ENCODE measurements at places on chromosomes 1 and 21.
A peak's percentile ranks its signal among the peaks of the same experiment; 100 is the strongest.

DNA sequence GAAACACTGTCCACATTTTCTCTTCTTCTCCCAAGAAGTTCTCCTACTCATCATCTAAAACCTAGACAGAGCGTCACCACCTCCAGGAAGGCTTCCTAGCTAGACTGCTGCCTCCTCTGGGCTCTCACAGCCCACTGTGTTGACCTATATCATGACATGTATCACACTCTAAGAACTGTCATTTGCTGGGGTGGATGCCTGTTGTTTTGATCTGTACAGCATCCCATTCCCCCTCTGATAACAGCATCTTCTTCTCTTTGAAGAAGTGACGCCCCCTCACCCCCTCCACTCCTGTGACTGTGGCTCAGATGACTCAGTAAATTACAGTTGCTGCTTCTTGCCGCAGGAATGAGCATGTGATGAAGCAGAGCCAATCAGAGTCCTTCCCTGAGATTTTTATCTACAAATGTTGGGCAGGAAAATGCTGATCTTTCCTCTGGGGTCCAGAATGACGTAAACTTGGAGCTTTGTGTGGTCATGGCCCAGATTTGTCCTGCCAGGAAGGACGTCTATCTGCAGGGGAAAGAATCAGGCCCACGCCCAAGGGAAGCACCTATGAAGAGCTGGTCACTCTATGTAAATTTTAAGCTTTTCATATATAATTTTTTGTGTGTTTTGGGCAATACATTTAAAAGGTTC lies 28.0 kb upstream of the FOXO6 start:
- peaks cover 31% of the 10 kb centered on the region for H3K27me3 ChIP-seq
- no peak for DNase-seq
- H3K4me3 ChIP-seq: no peak overlapping the region
- no peaks in the 10 kb centered on the region for H3K4me1 ChIP-seq

- peak overlapping the region; percentile 97 for H3K4me3 ChIP-seq
- no peaks in the 10 kb centered on the region for H3K36me3 ChIP-seq
- H3K27me3 ChIP-seq: peaks cover 5% of the 10 kb centered on the region
- H3K4me1 ChIP-seq: peaks cover 12% of the 10 kb centered on the region
Observed at GRCh38 chr1:243851765-243852164, 1.7 kb upstream of the AKT3 start.

- no peak overlapping the region for H3K4me3 ChIP-seq
- H3K36me3 ChIP-seq: no peaks in the 10 kb centered on the region
- H3K27me3 ChIP-seq: no peaks in the 10 kb centered on the region
- H3K27ac ChIP-seq: no peak overlapping the region
- no peak for DNase-seq
Observed at GRCh38 chr1:107682467-107682866, 282.5 kb downstream of the VAV3 start.

GRCh38 chr1:234836045-234836681 lies 226.2 kb upstream of the IRF2BP2 start:
- H3K36me3 ChIP-seq: no peaks in the 10 kb centered on the region
- no peak overlapping the region for H3K4me3 ChIP-seq
- H3K27me3 ChIP-seq: no peaks in the 10 kb centered on the region
- peaks cover 6% of the 10 kb centered on the region for H3K4me1 ChIP-seq
- H3K27ac ChIP-seq: no peak overlapping the region

- H3K27ac ChIP-seq: no peak overlapping the region
- no peak for DNase-seq
- H3K36me3 ChIP-seq: no peaks in the 10 kb centered on the region
Observed at GRCh38 chr1:246142320-246142893, 364.7 kb downstream of the SMYD3 start.

GRCh38 chr1:91847851-91848250 lies 38.1 kb downstream of the TGFBR3 start:
- H3K27ac ChIP-seq: no peak overlapping the region
- peaks cover 3% of the 10 kb centered on the region for H3K36me3 ChIP-seq
- H3K4me1 ChIP-seq: peaks cover 32% of the 10 kb centered on the region
- H3K4me3 ChIP-seq: no peak overlapping the region
- H3K27me3 ChIP-seq: no peaks in the 10 kb centered on the region
- no peak for DNase-seq

GRCh38 chr21:42646076-42646825 lies 7.2 kb upstream of the PDE9A start:
- no peak overlapping the region for H3K4me3 ChIP-seq
- no peak for DNase-seq
- peaks cover 23% of the 10 kb centered on the region for H3K27me3 ChIP-seq
- no peak overlapping the region for H3K27ac ChIP-seq

GRCh38 chr1:29406814-29407213 lies 170.5 kb downstream of the PTPRU start:
- no peak overlapping the region for H3K4me3 ChIP-seq
- no peak for DNase-seq
- no peak overlapping the region for H3K27ac ChIP-seq
- no peaks in the 10 kb centered on the region for H3K4me1 ChIP-seq
- H3K27me3 ChIP-seq: peaks cover 70% of the 10 kb centered on the region
- no peaks in the 10 kb centered on the region for H3K36me3 ChIP-seq

DNA sequence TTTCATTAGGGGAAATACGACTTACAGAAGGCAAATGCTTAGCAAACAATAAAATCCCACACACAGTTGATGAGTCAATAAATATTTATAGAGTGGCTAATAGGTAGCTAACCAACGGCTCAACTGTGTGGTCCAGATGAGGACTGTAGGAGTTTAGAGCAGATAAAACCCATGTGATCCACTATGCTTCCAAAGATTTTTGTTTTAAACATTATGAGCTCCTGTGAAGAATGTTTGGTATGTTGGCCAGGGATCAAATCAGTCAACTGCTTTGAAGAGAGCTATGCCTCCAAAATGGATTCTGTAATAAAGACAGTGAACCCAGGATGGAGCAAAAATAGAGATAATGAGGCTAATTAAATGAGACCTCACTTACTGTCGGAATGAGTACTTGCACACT lies 72.3 kb upstream of the COL11A1 start:
- no peak for DNase-seq
- H3K36me3 ChIP-seq: no peaks in the 10 kb centered on the region

DNA sequence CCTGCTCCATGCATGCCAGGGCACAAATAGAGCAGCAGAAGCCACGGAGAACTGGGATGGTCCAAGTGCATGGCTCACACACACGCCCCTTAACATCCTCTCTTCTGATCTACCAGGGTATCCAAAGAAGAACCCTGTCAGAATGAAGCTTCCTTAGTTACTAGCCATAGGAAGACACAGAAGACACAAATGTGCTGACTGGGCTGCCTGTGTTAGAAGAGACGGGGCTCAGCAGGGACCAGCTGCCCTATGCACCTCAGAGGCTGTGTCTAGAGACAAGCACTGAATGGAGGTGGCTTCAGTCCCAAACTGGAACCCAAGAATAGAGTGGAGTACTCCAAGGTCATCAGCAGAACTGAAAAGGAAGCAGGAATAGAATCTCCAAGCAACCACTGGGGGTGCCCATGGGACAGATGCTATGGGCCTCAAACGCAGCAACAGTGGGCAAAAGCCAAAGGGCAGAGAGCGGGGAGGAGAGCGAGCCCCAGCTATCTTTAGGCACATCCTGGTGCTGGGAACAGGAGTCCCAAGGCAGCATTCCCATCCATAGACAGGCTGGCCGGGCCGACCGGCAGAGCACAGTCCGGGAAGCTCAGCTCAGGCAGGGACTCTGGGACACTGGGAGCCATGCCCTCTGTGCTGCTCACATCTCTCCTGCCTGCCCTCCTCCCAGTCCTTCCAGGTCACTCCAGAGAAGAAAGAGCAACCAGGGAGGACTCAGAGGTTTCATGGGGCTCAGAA lies 9.5 kb downstream of the SLC6A9 start:
- peak overlapping the region; percentile 29 for H3K27ac ChIP-seq
- no peak overlapping the region for H3K4me3 ChIP-seq
- no peaks in the 10 kb centered on the region for H3K4me1 ChIP-seq

- DNase-seq: no peak
- H3K4me3 ChIP-seq: peak overlapping the region; percentile 99
- peak overlapping the region; percentile 96 for H3K27ac ChIP-seq
Observed at GRCh38 chr1:155976913-155977689, 1.2 kb downstream of the ARHGEF2 start.

GRCh38 chr1:41582351-41582750 lies 97.9 kb upstream of the EDN2 start:
- H3K27ac ChIP-seq: no peak overlapping the region
- H3K27me3 ChIP-seq: no peaks in the 10 kb centered on the region
- H3K4me1 ChIP-seq: peaks cover 14% of the 10 kb centered on the region
- no peak for DNase-seq
- H3K36me3 ChIP-seq: no peaks in the 10 kb centered on the region

DNA sequence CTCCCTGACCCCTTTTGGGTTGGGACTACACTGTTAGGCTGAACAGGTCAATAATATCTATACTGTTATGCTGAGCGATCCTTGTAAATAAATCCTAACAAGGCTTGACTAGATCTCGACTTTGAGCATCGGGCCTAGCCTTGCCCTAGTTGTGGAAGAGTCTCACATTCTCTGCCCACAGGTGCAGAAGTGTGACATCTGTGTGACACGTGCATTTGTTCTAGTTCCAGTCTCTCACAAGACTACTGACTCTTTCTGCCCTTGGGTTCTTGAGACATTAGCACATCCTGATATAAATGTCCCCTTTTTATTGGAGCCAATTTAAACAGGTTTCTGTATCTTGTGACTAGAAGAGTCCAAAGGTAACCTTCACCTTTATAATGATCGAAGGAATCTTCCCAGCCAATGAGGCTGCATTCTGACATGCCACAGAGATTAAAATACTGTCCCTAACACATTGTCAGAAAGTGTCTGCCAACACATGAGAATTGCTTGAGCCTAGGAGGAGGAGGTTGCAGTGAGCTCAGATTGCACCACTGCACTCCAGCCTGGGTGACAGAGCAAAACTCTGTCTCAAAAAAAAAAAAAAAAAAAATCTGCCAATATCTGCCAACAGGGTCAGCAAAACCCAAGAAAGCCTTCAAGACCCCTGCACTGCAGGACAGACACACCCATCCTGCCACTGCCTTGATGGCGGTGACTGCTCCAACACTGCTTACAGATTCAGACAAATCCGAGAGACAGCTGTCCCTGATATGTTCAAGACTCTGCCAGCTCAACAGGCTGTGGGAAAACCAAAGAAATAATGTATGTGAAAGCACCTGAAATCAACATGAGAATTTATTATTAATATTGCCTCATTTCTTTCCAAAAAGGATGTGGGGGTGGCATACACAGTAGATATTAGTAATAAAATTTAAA lies 56.5 kb upstream of the PSEN2 start:
- no peaks in the 10 kb centered on the region for H3K27me3 ChIP-seq
- H3K4me1 ChIP-seq: peaks cover 14% of the 10 kb centered on the region
- DNase-seq: no peak
- no peak overlapping the region for H3K4me3 ChIP-seq

GRCh38 chr1:16145662-16146278 lies 10.1 kb downstream of the EPHA2 start:
- H3K4me3 ChIP-seq: no peak overlapping the region
- H3K27ac ChIP-seq: no peak overlapping the region
- DNase-seq: no peak
- H3K27me3 ChIP-seq: no peaks in the 10 kb centered on the region
- H3K36me3 ChIP-seq: no peaks in the 10 kb centered on the region
- H3K4me1 ChIP-seq: peaks cover 2% of the 10 kb centered on the region

GRCh38 chr1:107430540-107431228 lies 289.8 kb downstream of the NTNG1 start:
- H3K27ac ChIP-seq: no peak overlapping the region
- no peak overlapping the region for H3K4me3 ChIP-seq
- DNase-seq: no peak

DNA sequence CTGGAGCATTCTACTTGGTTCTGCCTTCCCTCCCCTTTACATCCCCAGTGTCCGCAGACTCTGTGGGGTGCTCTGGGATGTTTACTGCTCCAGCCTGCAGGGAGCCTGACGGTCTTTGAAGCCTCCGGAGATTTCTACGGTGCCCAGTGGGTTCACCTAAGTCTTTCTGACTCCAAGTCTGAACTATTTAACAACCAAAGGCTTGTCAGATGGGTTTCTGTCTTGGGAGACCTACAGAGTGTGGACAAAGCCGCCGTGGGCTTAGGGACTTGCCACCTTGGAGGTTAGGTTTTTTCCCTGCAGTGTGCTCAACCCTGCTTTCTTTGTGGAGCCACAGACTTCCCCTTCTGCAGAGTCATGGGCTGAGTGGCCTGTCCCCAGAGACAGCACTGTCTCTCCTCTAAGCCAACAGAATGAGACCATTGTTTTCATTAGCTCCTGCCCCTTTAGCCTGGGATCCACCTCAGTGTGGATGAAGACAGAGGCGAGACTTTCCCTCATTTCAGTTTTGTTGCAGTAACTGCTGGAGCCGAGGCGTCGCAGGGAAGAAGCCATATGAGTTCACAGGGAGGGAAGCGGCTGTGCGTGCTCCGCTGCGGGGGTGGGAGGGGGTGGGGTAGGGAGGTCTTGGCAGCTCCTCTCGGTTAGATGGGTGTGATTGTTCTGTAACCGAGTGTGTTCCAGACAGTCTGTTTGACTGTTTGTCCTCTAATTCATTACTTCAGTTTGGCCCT lies 120.7 kb downstream of the CNIH3 start:
- H3K27ac ChIP-seq: no peak overlapping the region
- DNase-seq: no peak
- H3K27me3 ChIP-seq: peaks cover 11% of the 10 kb centered on the region
- no peak overlapping the region for H3K4me3 ChIP-seq

GRCh38 chr1:231226156-231226555 lies 14.9 kb upstream of the GNPAT start:
- H3K27ac ChIP-seq: peak overlapping the region; percentile 12
- DNase-seq: no peak
- peaks cover 18% of the 10 kb centered on the region for H3K36me3 ChIP-seq
- no peak overlapping the region for H3K4me3 ChIP-seq

- no peak overlapping the region for H3K27ac ChIP-seq
- no peaks in the 10 kb centered on the region for H3K36me3 ChIP-seq
- H3K27me3 ChIP-seq: peaks cover 32% of the 10 kb centered on the region
Observed at GRCh38 chr1:55604749-55605148, 389.6 kb upstream of the USP24 start.

DNA sequence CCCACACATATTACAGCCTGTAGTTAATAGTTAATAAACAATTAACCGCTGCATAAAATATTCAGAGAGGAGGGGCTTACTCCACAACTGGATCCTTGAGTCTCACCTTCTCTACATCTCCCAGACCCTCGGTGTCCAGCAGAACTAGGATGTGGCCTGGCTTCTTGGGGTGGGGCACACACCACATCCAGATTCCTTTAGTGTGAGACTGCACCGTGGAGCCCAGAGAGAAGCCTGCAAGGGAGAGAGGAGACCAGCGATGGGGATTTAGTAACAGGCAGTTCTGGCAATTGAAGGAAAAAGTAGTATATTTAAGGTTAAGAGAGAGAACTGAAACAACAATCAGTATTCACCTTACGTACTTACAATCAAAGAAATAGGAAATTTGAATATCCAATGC lies 4.9 kb downstream of the GBP1 start:
- peaks cover 6% of the 10 kb centered on the region for H3K36me3 ChIP-seq
- no peak for DNase-seq
- peak overlapping the region; percentile 53 for H3K27ac ChIP-seq
- H3K27me3 ChIP-seq: no peaks in the 10 kb centered on the region
- H3K4me1 ChIP-seq: peaks cover 32% of the 10 kb centered on the region
- peak overlapping the region; percentile 3 for H3K4me3 ChIP-seq

- peaks cover 32% of the 10 kb centered on the region for H3K4me1 ChIP-seq
- peaks cover 6% of the 10 kb centered on the region for H3K36me3 ChIP-seq
- H3K27ac ChIP-seq: peak within 1 kb of the TSS; percentile 99
Observed at GRCh38 chr1:161153682-161154337, at the start of gene UFC1. UFC1 (plus strand) TSS chr1:161153978; CDS start chr1:161153998, 20 bp downstream.

Data from T-helper 17 cell (primary cell).